Fibroblast of the aortic adventitia (primary cell): ENCODE measurements at places on chromosomes 5 and 9. TPM values are rescaled to one million over a fixed set of nuclear protein-coding genes. Genes with fewer than 3 reads are reported as not detected.

DNA sequence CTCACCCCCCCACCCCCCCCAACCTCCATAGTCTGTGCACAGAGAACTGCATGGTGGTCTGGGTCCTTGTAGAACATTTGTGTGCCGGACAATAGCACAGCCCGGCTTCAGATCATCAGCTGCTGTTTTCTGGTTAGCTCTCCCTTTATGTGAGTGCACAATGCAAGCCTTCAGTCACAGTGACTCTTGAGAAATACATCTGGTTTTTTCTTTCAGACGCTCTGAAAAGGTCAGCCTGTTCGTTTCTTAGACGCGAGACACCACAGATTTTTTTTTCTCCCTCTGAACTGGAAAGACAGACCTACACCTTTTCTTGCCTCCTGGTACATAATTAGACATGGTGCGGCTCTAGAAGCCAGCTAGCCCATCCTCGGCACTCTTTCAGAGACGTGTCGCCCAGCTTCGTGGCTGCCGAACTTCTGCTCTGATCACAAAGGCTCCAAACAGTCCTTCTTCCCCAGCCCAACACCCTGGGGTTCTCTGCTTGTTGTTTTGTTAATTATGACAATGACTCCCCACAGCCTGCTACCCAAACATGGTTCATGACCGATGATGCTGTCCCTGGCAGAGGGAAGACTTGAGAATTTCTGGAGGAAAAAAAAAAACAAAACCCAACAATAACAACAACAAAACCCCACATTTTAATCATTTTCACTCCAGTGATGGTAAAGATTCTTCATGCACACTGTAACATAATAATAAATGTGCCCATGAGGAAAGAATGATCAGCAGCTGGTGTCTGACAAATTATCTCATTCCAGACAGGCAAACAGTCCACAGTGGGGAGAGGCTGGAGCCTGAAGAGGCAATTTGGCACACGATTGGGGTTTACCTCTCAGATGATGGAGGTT, 241.4 kb upstream of the ZNF462 start:
- no peak for DNase-seq

DNA sequence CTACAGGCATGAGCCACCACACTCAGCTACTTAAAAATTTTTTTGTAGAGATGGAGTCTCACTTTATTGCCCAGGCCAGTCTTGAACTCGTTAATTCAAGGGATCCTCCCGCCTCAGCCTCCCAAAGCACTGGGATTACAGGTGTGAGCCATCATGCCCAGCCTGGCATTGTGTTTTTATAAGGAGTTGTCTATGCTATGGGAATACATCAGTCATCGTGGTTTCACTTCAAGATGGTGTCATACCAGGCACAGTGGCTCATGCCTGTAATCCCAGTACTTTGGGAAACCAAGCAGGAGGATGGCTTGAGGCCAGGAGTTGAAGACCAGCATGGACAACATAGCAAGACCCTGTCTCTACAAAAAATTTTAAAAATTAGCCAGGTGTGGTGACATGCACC, 49.7 kb downstream of the CYSTM1 start:
- DNase-seq = no peak

DNA sequence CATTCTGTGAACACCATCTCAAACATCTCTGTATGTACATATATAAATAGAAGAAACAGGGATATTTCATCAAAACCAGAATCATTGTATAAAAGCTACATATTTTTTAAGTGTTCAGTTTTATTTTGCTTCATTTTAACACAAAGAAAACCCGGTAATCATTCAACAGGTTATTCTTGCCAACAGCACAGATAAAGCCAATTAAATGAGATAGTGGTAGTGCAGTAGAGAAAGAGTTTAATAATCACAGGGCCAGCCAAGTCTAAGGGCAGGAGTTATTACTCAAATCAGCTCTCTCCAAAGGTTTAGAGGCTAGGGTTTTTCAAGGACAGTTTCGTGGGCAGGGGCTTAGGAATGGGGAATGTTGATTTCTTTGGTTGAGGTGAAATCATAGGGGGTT, 261.0 kb upstream of the KIF2A start:
- DNase-seq = no peak

- DNase-seq = no peak
These were observed 459.9 kb upstream of the NMUR2 start for GRCh38 chr5:152864991-152865390.

- no peak for DNase-seq
These were observed 87.0 kb downstream of the IQGAP2 start for GRCh38 chr5:76489877-76490688.

Gene PTGR1
- 76.0 and 88.4 TPM in 2 replicates for total RNA-seq

Gene NKD2
- total RNA-seq = 0.81 TPM in 1 of 2 replicates, not detected in the other
